ENCODE measurements at places on chromosomes 4 and X.

DNA sequence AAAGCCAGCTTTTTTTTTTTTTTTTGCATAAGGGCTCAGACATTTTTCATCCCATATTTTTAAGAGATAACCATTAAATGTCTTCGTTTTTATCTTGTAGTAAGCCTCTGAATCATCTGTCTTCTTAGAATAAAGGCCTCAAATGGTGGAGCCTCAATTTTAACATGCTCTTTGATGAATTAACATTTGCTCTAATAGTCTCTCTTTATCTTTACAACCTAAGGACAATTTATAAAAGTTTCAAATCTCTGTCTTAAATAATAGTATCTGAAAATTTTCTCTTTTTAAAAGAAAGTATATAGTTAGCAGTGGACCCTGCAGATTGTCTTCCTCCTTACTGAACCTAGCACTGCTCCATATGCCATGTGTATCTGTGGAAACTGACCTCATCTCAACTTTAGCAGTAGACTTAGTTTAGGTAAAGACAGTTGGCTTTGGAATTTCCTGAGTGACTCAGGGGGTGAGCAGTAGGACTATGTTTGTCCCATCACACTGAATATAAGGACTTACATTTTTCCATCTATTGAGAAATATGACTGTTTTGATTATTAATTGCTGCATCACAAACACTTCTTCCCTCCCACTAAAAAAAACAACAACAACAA is 1658.0 kb downstream of the STIM2 start:
- peak; percentile 15 for DNase-seq

GRCh38 chr4:48853604-48854394 is 22.9 kb downstream of the OCIAD1 start:
- DNase-seq, result no peak

GRCh38 chr4:145280541-145280940 is 100.2 kb upstream of the OTUD4 start:
- no peak for DNase-seq

DNA sequence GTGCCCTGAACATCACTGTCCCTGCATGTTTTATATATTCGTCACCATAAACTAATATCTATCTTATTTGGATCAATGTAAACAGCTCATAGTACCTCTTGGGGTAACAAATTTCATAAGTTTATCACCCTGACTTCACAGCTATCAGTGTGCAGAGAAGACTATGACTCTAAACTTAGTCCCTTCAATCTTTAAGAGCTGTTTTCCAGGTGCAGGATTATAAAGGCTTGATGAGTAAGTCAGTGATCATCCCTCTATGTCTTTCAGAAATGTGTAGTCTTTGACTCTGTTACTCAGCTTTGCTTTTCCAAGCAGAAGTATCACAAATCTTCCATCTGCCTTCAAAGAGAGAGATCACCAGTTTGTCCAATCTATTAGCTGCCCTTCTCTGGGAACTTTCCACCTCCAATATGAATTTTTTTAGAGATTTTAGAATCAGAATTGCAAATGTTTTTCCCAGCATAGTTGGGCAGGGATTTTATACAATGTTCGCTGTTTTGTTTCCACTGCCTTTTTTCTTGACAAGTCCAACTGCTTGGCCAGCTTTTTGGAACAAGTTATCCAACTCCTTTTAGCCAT is 45.1 kb upstream of the TSPAN7 start:
- DNase-seq, result no peak

GRCh38 chr4:15659768-15660570 is 4.8 kb upstream of the FBXL5 start:
- DNase-seq, result peak; percentile 65

DNA sequence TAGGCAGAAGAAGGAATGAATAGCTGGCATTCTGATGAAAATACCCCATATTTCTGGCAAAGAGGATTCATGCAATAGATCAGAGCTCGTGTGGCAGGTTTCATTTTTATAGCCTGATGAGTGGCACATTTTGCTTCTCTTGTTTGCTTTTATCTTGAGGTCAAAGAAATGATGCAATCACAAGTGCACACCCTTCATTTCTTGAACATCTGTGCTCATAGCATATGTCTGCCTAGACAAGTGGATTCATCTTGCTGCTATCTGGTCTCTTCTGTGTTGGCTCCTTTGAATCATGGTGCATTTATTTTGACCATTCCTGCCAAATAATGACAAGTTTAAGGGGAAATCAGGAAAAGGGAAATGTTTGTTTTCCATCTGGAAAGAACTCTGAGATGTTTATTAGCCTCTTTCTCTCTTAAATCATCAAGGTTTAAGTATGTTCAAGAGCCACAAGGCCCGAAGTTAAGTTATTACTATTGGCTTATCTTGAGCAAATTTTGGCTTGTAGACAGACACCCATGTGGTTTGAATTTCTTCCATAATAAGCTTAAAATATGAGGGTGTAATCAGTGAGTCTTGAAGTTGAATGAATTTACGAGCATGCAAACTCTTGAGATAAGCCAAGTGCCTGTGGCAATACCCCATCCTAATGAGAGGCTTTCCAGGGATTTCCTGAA is 59.3 kb upstream of the HS3ST1 start:
- no peak for DNase-seq

GRCh38 chrX:20531667-20532066 is 265.0 kb upstream of the RPS6KA3 start:
- no peak for DNase-seq

DNA sequence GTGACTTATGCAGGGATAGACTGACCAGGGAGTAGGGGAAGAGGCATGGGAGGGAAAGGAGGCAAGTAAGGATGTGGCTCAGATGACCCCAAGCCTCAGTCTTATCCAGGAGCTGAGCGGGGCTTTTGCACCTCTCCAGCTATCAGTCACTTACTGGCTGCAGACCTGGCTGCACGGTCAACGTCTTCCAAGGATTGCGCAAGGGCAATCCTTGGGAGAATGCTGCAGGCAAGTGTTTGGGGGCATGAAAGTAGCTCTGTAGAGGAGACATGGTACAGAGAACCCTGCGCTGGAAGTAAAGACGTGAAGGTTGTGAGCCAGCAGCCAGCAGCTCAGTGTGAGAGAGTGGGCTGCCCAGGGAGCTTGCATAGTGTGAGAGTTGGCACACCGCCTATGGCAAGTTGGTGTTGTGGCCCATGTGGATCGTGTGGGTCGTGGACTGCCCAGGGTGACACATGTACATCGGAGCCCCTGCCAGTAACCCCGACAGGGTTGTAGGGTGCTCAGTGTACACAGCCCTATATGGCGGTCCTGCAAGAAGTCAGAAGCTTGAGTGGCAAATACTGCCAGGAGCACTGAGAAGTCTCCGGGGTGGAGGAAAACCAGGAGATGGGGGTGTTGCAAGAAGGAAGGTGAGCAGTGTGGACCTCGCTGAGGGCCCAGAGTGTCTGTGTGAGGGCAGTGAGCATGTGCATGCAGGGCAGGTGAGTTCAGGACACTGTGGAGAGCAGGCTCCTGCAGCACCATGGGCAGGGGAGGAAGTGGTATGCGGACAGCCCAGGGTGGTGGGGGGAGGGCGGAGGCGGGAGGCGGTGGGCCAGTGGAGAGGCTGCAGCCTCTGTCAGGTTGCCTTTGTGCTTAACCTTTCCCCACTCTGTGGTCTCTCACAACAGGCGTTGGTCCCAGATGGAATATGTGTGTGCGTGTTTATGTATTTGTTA is 50.9 kb downstream of the KIT start:
- DNase-seq, result no peak

DNA sequence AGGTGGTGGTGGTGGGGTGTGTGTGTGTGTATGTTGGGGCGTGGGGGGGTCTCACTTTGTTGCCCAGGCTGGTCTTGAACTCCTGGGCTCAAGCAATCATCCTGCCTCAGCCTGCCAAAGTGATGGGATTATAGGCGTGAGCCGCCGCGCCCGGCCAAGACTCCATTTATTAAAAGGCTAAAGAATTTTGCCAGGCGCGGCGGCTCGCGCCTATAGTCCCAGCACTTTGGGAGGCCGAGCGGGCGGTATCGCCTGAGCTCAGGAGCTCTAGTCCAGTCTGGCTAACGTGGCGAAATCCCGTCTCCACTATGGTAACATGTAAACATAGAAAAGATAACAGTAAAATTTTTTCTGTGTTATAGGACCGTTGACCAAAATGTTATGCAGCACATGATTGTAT is 3.7 kb upstream of the UBA1 start:
- no peak for DNase-seq

DNA sequence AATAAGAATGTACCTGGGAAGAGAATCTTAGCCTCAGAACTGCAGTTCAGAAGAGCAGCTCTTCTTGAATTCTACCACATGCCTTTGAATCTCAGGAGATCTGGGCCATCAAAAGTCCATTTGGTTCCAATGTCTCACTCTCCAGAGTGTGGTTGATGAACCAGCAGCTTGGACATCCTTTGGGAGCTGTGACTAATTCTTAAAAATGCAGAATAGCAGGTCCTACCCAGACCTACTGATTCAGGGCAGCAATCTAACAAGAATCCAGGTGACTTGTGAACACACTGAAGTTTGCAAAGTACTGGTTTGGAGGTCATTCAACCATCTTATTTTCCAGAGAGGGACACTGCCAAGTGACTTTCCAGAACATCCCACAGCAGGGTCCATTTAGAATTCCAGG is 244.7 kb downstream of the PACRGL start:
- no peak for DNase-seq

- no peak for DNase-seq
These were observed 20.4 kb downstream of the FAM184B start for GRCh38 chr4:17761062-17761461.

DNA sequence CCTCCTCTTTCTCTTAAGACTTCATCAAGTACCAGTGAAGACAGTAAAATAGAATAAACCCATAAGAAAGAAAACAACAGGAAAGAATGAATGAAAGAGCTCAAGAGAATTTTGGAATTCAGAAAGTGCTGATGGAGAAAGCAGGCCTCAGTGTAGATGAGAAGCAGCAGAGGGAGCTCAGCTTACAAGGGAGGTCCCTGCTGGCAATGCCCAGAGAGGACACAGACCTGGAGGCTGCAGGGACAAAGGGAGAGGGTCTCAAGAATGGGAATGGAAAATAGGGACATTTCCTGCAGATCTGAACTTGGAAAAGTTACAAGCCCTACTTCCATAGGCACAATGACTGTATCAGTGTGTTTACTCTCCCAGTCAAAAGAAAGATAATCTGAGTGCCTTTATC is 64.5 kb upstream of the MAGEA10 start:
- no peak for DNase-seq

- no peak for DNase-seq
These were observed 140.6 kb downstream of the TBL1X start for GRCh38 chrX:9605484-9605883.

DNA sequence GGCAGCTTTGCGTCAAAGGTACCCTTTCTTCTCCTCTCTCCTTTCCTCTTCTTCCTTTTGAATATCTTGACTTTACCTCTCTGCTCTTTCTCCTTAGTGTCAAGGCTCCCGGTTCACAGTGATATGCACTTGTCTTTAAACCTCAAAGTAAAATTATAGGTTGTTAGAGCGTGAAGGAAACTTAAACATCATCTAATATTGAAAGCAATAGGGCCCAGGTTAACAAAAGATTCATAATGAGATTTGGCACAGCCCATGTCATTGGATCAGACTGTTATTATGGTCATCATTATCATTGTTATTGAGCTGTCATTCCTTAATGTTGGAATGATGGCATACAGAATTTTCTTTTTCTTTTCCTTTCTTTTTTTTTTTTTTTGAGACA is 32.5 kb downstream of the FTHL17 start:
- no peak for DNase-seq

DNA sequence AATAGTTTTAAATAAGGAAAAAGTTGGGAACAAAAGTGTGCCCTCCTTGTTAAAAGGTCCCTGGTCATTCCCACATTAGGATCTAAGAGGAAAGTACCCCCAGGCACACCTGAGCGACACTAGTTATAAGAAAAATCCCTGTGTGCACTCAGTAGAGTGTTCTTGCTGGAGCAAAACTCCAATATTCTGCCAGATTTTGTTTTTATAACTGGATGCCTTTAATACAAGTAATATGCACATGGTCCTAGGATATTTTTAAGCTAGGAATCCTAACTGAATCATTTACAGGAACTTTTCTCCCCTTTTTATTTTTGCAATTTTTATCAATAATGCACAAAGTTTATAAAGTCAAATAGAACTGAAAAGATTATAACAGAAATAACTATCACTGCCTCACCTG is 68.6 kb downstream of the BEND4 start:
- no peak for DNase-seq

GRCh38 chr4:48668254-48669017 is 111.6 kb downstream of the FRYL start:
- DNase-seq, result no peak

DNA sequence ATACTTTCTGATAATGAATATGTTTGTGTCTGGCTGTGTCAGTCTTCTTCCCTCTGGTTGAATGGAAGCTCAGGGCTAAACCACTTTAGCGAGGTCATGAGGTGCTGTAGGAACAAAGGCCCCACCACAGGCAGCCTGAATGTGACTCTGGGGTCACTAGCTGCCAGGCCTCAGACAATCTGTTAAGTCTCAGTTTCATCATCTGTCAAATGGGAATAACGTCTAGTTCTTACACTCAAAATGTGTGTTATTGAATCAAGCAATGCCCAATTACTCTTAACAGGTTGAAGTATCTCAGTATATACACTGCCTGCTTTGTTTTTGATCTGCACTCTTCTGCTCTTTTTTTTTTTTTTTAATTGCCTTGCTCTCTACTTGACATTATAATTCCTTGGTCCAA is 148.6 kb downstream of the STK32B start:
- DNase-seq, result no peak

- peak; percentile 63 for DNase-seq
These were observed 19.4 kb upstream of the CPLX1 start for GRCh38 chr4:845233-845835.

DNA sequence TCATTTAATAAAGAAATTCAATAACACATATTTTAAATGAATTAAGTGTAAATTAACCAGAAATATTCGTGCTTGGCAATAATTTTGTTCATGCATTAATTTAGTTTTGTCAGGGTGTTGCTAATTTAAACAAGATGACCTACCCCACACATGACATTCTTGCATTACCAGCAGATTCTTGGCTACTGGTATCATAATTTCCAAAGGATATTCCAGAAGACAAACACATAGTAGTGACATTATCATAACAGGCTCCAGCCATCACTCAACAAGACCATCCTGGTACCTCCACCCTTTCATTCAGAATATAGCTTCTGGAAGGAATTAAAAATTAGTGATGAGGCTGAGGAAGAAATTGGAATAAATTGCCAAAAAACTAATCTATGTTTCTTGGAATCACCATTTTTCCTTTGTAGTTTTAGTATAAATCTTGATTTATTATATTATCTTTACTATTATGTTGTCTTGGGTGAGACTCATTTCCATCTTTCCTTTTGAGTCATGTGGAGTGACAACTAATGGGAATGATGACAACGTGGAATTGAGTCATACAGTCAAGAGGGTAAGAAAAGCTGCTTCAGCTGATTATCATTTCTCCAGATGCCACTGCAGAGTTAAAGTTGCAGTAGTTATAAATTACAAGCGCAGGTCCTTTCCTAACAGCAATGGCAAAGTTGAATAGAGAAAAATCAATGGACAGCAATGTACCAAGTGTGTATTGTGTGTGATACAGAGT is 30.9 kb upstream of the HHIP start:
- DNase-seq, result peak; percentile 5

DNA sequence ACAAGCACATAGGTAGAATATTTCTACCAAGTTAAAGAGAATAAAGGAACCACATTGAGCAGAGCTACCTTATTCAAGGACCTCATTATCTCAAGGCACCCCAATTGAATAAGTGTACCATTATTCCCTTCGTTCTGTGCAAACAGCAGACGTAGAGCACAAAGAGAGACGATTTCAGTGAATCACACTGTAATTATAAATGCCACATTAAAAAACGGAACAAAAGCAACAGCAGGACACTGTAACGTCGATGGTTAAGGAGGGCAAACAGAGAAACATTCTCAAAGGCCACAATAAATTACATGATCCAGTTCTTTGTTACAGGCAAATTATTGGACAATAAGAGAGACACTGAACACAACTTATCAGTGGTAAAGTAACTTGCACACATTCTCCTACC is 644.1 kb upstream of the TENM3 start:
- no peak for DNase-seq
